ENCODE measurements at places on chromosomes 1 and 21. TPM values are rescaled to one million over a fixed set of nuclear protein-coding genes. Genes with fewer than 3 reads are reported as not detected.

The PLA2G2D gene
- total RNA-seq: not detected

The SPATA46 gene
- total RNA-seq: not detected

The C1orf87 gene
- total RNA-seq: not detected

The NMNAT2 gene
- 5.3 TPM for total RNA-seq

The RYR2 gene
- 4.7 TPM for total RNA-seq

The OR2G6 gene
- not detected for total RNA-seq

The RNF186 gene
- not detected for total RNA-seq

The VCAM1 gene
- total RNA-seq: not detected

The OR2L8 gene
- total RNA-seq: not detected

The BRINP3 gene
- 0.25 TPM for total RNA-seq

The PYHIN1 gene
- not detected for total RNA-seq

The LRRIQ3 gene
- 2.6 TPM for total RNA-seq

The GJA9 gene
- not detected for total RNA-seq

The CELA3A gene
- not detected for total RNA-seq

The S100A5 gene
- total RNA-seq: 0.30 TPM

The PLD5 gene
- not detected for total RNA-seq

The CR2 gene
- not detected for total RNA-seq

The PRXL2B gene
- total RNA-seq: 4.7 TPM

The NUP210L gene
- 0.02 TPM for total RNA-seq

The SYNC gene
- total RNA-seq: 1.4 TPM

The LYST gene
- 8.7 TPM for total RNA-seq

The KRTAP19-1 gene
- not detected for total RNA-seq

The SUSD4 gene
- total RNA-seq: not detected

The PCAT6 gene
- 0.46 TPM for total RNA-seq

The MYOM3 gene
- 3.4 TPM for total RNA-seq

The TMCO4 gene
- 3.8 TPM for total RNA-seq

The LHX8 gene
- not detected for total RNA-seq

The ZFP69B gene
- 12.2 TPM for total RNA-seq

The LCE1D gene
- not detected for total RNA-seq

The TAS1R3 gene
- 0.30 TPM for total RNA-seq

The UMODL1 gene
- total RNA-seq: not detected

The GPR61 gene
- 0.30 TPM for total RNA-seq

The HLX gene
- 0.42 TPM for total RNA-seq

Measured in NCI-H460 (cell line).